ENCODE measurements at places on chromosomes 6 and 20. TPM values are rescaled to one million over a fixed set of nuclear protein-coding genes. Genes with fewer than 3 reads are reported as not detected.

The STMN3 gene
- 1.1 TPM for total RNA-seq

The SALL4 gene
- 3.5 TPM for total RNA-seq

The POLR1H gene
- total RNA-seq, result 21.4 TPM

The ZC2HC1B gene
- not detected for total RNA-seq

The ZNF341 gene
- 1.2 TPM for total RNA-seq

The TFB1M gene
- 18.8 TPM for total RNA-seq

The DNPH1 gene
- total RNA-seq, result 33.3 TPM

The COL9A3 gene
- total RNA-seq, result not detected

The HLA-DQB2 gene
- not detected for total RNA-seq

The C6orf118 gene
- total RNA-seq, result not detected

The SLC17A2 gene
- not detected for total RNA-seq

The GATA5 gene
- not detected for total RNA-seq

The ZNF133 gene
- total RNA-seq, result 19.5 TPM

The ADTRP gene
- total RNA-seq, result 0.72 TPM

The STXBP5 gene
- total RNA-seq, result 120 TPM

The GNRH2 gene
- not detected for total RNA-seq

The HLA-DMB gene
- total RNA-seq, result 2.2 TPM

The BEND6 gene
- 23.6 TPM for total RNA-seq

The ADNP gene
- 23.5 TPM for total RNA-seq
